ENCODE measurements at places on chromosomes 12 and 14.

GRCh38 chr14:29993143-29993542 is 65.5 kb upstream of the PRKD1 start:
- DNase-seq, result no peak

DNA sequence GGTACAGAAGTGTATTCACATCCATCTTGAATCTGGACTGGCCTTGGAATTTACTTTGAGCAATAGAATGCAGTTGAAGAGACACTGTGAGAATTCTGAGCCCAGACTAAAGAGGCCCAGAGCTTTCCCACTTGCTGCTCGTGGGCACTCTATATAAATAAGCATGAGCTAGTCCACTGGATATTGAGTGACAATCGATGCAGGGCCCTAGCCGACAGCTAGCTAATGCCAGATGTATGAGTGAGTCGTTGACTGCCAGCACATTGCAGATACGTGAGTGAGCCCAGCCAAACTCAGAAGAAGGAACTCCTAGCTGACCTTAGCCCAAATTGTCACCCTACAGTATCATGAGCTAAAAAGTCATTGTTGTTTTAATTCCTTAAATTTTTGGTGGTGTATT is 24.9 kb downstream of the NAV3 start:
- no peak for DNase-seq

- DNase-seq, result no peak
Observed at GRCh38 chr12:113970211-113970610, 4.1 kb upstream of the RBM19 start.

DNA sequence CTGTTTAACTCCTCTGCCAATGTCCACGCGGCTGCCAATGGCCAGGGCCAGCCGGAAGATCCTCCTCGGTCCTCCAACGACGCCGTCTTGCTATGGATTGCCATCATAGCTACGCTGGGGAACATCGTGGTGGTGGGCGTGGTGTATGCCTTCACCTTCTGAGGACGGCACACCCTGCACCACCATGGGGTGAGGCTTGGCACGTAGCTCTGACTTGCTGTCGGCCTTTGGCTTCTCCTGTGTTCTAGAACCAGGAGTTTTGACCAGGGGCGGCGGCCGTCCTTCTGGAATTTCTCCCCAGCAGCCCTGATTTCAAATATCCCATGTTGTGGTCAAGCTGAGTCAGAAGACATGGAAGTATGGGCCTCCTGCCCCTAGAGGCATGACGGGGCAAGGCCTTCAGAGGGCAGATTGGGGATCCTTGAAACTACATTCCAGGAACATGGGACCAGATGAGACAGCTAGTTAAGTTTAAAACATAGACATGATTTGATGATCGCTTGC is 47.5 kb downstream of the C14orf132 start:
- no peak for DNase-seq

DNA sequence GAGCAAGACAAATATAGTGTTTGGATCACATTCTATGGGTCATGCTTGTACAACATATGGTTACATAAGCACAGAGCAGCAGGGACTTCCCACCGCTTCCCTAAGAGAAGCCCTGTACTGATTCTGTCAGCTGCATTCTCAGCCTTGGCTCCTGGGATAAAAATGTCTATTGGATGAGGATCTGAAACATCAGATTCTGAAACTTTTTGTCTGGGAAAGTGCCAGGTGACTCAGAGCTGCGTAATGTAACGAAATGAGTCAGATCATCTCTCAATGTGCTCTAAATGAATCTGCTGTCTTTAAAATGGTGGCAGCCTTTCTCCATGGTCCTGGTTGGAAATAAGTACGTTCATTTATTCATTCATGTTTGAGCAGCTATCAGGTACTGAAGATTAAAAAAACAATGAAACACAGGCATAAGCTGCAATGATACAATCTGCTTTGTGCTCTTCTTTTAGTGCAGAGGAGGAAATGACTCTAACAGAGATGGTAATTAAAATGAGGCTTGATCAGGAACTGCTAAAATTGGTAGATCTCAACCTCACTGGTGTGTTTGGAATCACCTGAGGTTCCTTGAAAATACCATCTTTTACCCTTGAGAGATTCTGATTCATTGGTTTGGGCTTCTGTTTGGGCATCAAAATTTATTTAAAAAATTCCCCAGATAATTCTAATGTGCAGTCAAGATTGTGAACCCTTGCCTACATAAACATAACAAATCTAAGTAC is 99.1 kb upstream of the NAP1L1 start:
- peak; percentile 48 for DNase-seq

DNA sequence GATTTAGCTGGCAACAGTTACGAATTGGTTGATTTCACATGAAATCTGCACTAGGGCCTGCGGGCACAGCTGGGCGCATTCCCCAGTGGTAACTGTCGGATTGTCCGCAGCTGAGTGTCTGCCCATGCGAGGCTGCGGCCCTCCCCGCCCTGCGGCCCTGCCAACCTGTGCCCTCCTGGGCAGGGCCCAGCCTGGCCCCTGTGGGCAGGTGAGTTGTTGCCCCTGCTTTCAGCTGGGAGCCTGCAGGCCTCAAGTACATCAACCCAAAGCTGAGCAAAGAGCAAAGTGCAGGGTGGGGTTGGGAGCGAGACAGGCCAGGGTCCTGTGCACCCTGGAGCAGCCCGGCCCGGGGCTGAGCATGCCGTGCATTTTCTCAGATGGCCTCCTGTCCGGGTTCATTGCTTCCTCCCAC is 89.1 kb downstream of the ADGRD1 start:
- DNase-seq, result no peak

DNA sequence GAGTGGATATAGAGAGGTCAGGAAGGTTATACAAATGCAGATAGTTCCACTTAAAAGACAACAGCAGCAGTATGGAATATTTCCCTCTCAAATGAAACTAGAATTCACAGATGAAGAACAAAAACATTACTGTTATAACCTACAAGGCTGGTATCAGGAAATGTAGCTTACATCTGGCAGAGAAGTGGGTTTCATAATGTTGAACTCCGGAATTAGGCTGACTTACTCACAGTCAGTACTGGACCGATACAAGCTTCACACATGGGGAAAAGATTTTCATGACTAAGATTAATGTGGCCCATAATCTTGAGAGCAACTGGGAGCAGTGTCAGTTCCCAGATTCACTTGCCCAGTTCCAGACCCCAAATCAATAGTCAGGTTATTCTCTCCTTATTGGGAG is 353.9 kb downstream of the DUSP6 start:
- no peak for DNase-seq

- no peak for DNase-seq
Observed at GRCh38 chr14:101235335-101236103, 325.8 kb upstream of the DIO3 start.

DNA sequence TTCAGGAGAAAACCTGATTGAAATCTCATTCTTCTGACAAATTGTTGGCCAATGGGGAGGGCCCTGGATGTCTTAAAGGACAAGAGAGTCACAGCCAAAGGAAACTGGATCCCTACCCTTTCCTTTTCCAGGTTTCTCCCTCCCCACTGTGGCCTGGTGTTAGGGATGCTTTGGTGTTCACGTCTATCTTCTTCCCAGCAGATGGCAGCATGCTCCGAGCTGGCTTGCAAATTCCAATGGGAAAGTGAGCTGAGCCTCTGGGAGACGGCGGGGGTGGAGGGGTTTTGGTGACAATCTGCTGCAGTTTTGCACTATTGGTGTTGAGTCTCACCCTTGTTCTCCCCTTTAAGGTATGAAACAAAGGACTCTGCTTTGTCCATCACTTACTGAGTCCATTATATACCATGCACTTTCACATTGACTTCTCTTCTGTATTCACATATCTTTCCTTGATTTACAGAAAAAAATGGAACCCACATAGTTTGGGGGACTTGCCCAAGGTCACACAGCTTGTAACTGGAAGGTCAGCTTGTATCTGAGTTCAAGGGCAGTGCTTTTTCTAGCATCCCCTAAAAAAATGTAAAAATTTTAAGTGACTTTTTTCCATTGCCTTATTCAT is 39.3 kb downstream of the CCDC177 start:
- DNase-seq, result no peak

GRCh38 chr12:121255433-121255832 is 41.1 kb downstream of the CAMKK2 start:
- no peak for DNase-seq

DNA sequence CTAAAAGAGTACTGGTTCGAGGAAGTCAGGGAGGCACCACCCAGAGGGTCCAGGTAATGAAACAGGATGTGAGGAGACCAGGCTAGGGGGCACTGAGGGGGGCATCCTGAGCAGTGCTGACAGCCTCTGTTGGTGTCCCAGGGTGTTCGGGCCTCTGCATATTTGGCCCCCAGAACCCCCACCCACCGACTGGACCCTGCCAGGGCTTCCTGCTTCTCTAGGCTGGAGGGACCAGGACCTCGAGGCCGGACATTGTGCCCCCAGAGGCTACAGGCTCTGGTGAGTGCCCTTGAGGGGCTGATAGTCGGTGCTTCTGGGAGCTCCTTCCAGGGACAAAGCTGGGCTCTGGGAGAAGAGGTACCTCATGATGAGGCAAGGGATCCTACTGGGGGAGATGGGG is 2.6 kb downstream of the TROAP start:
- DNase-seq, result no peak

DNA sequence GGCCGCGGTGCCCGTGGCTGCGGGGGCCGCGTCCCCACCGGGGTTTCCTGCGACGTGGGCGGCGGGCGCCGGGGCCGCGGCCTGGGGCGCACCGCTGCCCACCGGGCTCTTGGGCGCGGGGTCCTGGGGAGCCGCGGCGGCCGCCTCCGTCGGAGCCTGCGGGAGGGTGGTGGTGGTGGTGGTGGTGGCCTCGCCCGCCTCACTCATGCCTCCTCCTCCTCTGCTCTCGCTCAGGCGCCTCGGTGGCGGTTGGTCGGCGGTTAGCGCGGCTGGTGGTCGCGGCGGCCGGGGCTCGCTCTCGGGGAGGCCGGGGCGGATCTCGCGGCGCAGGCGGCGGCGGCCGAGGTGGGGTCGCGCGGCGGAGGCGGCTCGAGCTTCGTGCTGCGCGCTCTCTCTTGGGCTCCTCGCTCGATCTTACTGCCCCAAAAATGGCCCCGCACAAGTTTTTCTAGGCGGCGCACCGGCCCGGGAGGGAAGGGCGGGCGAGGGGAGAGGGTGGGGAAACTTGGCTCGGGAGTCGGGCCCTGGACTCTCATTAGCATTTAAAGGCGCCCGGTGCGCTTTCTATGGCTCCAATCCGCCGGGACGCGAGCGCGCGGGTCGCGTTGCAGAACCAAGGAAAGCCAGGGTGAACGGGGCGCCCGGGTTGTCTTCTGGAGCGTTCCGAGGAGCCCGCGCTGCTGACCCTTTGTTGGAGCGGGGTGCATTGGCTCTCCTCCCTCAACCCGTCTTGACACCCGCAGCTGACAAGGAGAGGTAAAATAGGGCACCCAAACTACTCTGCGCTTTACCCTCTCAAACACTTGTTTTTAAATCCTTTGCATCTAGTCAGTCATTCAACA is at the start of gene YBX3:
YBX3 (minus strand) TSS at position 419 of the 842 bp plus-strand sequence; CDS start at position 207, 212 bp downstream.
- DNase-seq, result peak; percentile 63

DNA sequence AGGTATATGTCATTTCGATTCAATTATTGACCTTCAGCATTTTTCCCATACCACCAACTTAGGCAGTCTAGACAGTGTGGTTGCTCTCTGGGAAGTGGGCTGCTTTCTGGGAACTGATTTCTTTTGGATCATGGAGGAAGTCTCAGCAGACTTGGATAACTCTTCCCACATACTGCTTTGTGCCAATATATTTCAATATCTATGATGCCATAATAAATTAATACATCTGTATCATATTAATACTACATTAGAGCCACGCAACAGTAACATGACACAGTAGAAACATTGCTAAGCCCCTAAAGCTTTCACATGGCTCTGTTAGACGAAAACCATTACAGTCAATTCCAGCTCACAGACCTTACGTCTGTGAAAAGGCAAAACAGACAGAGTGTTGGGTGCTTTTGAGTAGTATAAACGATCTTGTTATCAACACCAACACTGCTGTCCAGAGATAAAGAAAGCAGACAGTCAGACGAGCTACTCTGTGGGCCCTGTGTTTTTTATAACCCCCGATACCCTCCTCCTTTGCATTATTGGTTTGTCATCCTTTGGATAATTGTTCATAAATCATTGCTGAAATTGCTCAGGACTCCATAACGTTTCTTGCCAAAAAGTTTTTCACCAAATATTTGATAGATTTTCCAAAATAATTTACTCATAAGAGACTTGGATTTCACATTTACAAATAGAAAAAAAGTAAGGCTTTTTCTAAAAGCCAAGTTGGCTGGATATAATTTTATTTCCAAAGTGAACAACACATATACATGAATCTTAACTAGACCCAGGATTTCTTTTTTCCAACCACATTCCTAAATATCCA is 439.7 kb downstream of the ADAMTS20 start:
- no peak for DNase-seq

DNA sequence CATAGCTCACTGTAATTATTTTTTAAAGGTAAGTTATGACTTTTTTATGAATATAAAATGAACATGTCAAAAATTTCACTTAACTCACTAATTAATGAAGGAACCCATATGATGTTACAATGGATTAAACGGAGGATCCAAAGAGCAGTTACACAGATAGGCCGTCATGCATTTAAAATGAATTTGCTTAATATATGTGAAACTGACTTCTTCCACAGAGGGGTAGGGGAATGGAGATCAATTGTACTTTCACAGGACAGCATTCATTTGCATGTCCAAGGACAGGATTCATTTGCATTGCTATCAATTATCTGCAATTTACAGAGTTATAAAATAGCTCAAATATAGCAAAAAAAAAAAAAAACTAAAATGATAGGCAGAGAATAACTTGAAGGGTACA is 6.6 kb upstream of the CRY1 start:
- no peak for DNase-seq

DNA sequence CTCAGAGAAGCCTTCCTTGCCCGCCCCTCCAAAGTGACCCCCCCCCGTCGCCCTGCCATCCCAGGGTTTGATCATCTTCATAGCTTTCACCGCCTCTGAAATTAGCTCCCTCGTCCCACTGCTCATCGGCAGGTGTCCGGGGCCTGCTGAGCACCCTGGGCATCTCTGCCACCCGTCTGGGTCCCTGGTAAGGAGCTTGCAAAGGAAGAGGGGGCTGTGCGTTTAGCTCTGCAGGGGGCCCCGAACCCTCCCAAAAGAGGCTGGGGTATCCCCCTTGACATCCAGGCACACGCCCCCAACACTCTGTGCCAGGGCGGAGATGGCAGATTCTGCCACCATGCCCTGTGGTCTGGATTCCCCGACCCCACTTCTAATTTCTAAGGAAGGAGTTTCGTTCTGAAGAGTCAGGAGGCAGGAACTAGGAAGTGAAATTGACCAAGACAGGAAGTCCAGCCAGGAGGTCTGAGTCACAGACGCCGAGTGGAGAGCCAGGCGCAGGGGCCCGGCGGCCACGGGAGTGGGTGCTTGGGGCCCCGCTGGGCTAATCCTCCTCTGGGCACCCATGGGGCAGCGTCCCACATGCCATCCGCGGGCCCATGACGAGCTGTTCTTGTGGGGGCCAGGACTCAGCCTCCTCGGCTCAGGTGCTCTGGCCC is 95.7 kb downstream of the RFLNA start:
- DNase-seq, result no peak

GRCh38 chr12:27732281-27732680 is 21.6 kb downstream of the MRPS35 start:
- no peak for DNase-seq

- DNase-seq, result no peak
Observed at GRCh38 chr14:54129850-54130640, 173.4 kb upstream of the BMP4 start.

DNA sequence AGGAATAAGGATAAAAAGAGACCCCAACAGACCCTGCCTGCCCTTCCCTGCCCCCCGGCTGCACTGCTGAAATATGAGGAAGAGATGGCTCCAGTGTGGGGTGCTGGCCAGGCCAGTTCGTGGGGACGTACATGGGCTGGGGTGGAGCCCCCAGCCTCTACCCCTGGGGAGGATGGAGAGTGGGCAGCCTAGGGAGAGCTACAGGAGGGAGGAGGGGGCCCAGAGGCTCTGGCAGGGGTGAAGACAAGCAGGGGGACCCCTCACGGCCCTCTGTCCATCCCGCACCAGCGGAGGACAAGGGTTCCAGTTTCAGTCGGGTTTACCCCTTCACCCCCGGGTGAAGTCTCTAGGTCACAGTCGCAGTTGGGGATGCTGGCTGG is 11.0 kb upstream of the RPLP0 start:
- no peak for DNase-seq

Measured in stimulated activated CD4-positive, alpha-beta T cell treated with anti-CD3 and anti-CD28 coated beads, TNF-alpha, amount 100 ng/mL, for 24 hours (primary cell).